ENCODE measurements at places on chromosomes 7 and 10.

DNA sequence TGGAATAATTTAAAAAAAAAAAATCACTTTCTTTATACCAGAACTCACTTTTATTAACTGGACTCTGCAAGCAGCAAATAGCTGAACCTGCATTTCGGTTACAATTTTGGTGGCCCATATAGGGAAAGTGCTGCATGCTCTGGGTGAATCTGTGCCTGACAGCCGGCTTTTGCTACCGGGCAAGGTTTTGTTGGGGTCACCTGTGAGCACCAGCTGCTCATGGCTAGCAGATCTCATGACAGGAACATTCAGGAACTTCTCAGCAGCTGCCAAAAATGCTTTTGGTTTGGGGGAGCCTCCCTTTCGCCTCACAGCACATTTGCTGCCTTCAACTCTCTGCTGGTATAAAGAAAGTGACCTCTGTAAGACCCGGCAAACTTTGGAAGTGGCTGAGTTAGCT, 13.2 kb upstream of the CREB3L2 start:
- no peak for DNase-seq

DNA sequence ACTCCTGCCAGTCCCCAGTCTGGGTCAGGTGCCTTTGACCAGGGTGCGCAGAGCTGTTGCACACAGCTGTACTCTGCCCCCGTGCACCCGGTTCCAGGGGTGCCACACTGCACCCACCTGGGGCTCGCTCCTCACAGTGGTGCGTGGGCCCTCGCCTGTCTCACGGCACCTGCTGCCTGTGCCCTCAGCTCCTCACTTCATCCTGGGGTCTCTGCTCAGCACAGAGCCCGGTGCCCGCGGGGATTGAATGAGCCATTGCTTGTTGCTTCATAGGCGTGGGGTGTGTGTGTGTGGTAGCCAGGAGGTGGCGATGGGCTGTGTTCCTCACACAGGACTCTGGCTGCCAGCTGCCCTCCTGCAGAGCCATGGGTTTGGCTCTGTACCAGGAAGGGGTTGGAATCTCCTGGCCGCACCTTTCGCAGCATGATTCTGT, 18.5 kb downstream of the EIF3B start:
- DNase-seq = peak; percentile 73

DNA sequence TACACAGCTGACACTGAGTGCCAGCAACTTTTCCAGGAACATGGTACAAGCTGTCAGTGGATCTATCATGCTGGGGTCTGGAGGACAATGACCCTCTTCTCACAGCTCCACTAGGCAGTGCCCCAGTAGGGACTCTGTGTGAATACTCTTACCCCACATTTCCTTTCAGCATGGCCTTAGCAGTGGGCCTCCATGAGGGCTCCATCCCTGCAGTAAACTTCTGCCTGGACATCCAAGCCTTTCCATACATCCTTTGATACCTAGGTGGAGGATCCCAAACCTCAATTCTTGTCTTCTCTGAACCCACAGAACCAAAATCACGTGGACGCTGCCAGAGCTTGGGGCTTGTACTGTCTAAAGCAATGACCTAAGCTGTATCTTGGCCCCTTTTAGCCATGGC, 116.8 kb downstream of the IQUB start:
- DNase-seq = no peak

GRCh38 chr10:7146189-7146588, 264.6 kb downstream of the SFMBT2 start:
- no peak for DNase-seq

GRCh38 chr10:124545351-124546054, 83.9 kb downstream of the LHPP start:
- DNase-seq = no peak

- no peak for DNase-seq
Measured at GRCh38 chr10:77862595-77862994, 64.0 kb downstream of the DLG5 start.

DNA sequence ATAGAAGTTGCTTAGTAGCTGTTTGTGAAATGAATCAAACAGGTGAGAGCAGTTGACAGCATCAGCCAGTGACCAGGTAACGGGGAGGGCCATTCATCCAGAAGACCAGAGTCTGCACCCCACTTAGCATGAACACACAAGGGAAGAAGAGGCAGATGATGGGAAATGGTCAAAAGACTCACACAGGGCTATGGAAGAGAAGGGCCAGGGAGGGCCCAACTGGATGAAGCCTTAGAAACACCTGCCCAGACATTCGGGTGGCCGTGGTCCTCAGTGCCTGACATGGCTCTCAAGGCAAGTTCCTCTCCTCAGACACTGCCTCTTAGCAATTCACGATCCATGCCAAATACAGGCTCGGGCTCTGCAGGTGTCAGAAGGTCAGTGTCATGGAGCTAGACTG, 354.1 kb downstream of the TCERG1L start:
- no peak for DNase-seq

Data from mucosa of gallbladder (tissue), 1 donor.